ENCODE measurements at places on chromosomes 7 and 10.

DNA sequence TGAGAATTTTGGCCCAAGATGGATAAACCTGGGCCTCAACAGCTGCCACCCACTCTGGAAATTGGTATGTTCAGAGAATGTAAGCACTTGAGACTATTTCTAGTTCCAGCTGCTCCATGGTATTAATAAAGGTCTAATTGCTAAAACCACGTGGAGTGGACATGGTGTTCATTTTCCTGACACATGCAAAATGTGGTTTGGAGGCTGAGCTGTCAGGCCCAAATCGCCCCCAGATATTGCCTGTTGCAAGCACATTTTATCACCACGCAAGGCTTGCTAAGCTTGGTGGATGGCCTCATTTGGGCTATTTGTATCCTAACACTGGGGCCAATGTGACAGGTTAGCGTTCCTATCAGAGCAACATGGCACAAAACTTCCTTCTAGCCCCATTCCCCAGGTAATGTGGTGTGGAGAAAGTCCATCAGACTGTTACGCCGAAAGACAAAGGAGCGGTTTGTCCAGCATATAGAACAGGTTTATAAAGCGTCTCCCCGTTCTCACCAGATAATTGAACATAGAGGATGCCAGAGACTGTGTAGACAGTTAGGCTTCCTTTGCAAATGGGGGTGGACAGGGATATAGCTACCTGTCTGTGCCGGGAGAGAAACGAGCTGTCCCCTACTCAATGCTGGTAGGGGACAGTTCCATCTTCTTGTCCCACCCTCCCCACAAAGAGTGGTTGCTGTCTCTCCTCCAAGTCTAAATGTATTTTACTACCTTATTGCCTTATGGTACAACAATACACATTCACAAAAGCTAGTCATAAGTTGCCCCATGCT, 78.0 kb upstream of the ANKRD1 start:
- DNase-seq = no peak

DNA sequence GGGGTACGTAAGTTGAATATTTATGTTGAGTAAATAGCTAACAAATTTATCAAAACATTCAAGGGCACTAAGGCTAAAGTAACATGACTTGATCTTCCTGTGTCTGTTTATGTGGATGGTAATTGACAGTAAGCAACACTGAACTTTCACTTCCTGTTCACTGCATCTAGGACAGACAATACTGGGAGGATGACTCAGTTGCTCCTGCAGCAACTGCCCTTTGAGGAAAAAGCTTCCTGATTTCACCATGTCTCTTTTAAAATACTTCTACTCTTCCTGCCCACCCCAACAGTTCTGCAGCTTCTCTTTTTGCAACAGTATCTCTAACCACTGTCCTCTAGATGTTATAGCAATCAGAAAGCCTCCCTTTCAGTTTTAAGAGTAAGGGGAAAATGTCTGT, 76.6 kb upstream of the HGF start:
- no peak for DNase-seq

GRCh38 chr10:71058308-71058707, 154.1 kb upstream of the UNC5B start:
- no peak for DNase-seq

- no peak for DNase-seq
Measured at GRCh38 chr10:13187135-13187534, 25.8 kb downstream of the MCM10 start.

DNA sequence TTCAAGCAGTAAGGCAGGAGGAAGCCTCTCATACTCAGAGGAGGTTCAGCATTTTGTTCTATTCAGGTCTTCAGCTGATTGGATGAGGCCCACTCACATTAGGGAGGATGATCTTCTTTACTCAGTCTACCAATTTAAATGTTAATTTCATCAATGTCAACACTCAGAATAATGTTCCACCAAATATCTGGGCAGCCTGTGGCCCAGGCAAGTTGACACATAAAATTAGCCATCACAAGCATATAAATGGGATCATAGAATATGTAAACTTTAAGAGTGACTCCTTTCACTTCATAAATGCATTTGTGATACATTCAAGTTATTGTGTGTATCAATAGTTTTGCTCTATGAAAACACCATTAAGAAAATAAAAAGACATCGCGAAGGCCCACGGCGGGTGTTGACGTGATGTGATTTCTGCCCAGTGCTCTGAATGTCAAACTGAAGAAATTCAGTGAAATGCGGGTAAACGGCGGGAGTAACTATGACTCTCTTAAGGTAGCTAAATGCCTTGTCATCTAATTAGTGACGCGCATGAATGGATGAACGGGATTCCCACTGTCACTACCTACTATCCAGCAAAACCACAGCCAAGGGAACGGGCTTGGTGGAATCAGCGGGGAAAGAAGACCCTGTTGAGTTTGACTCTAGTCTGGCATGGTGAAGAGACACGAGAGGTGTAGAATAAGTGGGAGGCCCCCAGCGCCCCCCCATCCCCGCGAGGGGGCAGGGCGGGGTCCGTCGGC, 536.1 kb upstream of the AUTS2 start:
- DNase-seq = no peak

DNA sequence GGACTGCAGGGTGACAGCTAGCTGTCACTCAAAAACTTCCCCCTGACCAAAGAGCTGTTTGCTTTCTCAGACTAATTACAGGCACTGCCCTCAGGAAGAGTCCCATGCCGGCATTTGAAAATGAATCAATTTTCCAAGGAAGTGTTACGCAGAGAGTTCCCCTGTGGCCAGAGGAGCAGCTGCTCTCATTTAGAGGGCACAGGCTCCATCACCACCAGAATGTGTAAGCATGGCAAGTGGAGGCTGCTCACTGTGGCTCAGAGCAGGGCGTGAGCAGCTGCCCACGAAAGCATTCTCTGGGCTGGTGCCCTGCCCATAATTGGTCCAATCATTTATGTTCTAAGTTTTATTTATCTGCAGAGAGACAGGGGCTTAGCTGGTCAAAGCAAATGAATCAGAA, 202.2 kb downstream of the RAMP3 start:
- DNase-seq = no peak

- no peak for DNase-seq
Measured at GRCh38 chr7:44698046-44698580, 50.5 kb upstream of the ZMIZ2 start.

DNA sequence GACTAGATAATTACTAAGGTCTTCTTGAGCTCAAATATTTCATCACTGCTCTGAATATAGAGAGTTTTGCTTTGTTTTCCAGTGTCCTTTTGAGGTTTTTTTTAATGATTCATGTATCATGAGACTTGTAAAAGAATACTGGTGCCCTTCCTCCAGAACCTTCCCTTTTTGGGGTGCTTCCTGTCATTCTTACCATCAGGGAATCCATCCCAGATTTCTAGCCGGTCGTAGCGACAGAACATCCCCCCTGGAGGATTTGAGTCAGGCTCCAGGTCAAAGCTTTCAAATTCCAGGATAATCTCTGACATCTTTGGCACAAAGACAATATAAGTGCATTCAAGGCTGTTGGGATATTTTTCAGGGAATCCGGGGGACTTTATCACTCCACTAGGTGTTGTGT, 71.0 kb downstream of the NRP1 start:
- DNase-seq = no peak

- no peak for DNase-seq
Measured at GRCh38 chr7:21960922-21961321, 15.2 kb upstream of the CDCA7L start.

GRCh38 chr7:123485187-123485586, 49.2 kb downstream of the IQUB start:
- DNase-seq = no peak

DNA sequence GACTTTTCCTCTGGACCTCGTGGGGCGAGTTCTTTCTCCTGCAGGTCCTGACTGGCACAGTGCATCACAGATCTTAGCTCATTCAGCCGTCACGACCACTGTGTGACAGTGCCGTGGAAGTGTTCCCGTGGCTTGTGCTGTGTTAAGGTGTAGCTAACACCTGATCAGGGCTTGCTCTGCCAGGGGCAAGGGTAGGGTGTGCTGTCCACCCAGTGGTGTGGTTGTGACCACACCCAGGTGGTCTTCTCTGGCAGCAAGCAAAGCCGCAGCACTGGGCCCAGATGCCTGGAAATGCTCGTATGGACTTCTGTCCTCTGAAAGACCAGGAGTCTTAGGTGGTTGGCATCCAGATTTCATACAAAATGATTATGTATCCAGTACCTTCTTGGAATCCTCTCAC, 86.2 kb downstream of the GLRX3 start:
- DNase-seq = no peak

GRCh38 chr10:34985823-34986222, 104.3 kb downstream of the CUL2 start:
- DNase-seq = no peak

- DNase-seq = no peak
Measured at GRCh38 chr10:48623607-48624132, 18.8 kb upstream of the ARHGAP22 start.

DNA sequence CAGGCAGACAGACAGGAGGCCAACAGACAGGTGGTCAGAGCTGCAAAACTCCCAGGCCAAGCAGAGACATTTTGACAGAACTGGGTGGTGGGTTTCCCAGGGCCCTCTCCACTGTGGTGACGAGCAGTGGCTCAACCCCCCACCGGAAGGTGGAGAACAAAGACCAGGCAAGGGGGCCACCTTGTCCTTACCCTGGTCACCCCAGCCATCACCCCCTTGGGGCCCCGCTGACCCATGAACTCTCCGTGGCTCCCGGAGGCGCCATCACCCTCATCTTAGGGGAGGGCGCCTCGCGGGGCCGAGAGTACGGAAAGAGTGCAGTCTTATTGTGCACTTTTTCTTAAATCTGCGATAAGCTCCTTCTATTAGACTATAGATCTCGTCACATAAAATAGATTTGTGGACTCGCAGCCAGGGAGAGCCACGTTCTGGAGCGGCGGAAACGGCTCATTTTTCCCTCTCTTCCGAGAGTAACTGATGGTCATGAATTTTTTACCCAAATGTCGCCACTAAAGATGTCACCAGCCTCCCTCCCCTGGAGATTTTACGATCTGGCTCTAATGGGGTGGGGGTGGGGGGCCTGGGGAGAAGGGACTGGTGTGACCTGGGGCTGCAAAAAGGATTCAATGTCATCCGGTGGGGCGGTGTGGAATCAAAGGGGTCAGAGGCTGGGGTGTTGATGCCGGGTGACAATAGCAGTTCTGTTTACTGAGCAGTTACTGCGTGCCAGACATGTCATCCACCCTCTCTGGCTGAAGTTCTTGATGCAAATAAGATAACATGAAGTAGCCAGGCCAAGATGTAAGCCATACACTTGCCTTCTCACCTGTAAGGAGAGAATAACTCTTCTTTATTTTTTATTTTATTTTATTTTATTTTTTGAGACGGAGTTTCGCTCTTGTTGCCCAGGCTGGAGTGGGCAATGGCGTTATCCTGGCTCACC, 71.1 kb upstream of the MYL10 start:
- no peak for DNase-seq

DNA sequence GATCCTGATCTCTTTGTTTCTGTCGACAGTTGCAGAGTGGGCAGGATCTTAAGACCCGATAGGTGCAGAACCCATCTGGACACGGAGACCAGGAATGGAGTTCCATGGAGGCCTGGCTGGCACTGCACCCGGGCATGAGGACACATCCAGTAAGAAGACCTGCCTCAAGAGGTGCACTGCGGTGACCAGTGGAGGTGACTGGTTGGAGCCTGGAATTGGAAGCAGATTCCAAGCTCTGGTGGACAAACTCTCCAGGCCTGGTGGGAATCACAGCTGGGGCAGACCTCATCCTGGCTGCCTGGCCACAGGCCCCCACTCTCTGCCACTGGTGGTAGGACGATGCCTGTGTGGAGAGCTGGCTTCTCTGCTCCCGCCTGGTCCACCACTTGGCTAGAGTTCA, 31.0 kb downstream of the ZNF775 start:
- no peak for DNase-seq

GRCh38 chr10:96638696-96639095, 51.9 kb upstream of the TM9SF3 start:
- no peak for DNase-seq

DNA sequence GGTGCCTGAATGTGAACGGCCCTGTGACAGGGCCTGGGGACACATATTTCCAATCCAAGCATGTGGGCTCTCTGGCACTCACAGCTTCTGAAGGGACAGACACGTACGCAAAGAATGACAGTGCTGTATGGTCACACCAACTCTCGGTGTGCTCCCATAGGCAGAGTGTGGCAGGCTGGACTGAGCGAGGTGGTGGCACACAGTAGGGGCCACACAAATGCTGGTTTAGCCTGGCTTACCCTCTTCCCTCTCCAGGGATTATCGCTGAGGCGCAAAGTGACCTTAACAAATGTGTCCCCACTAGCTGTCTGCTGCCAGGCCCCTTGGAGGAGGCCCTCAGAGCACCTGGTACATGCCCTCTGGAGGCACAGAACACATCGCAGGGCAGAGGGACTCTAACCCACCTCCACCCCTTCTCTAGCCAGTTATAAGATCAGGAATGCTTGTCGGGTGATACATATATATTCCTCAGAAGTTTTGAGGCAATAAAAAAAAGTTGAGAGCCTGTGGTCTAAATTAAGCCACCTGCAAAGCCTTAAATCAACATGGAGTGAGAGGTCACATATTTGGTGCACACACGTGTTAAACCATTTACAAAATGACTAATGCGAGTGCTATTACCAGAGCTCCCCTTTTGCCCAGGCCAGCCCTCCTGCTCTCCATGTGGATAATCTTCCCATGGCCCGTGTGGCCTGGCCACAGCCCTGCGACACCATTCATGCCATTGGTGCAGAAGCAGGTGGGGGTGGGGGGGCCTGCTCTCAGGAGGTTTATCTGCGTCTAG, 262.8 kb upstream of the GRB10 start:
- DNase-seq = no peak

GRCh38 chr10:15344876-15345285, 26.2 kb downstream of the FAM171A1 start:
- no peak for DNase-seq

DNA sequence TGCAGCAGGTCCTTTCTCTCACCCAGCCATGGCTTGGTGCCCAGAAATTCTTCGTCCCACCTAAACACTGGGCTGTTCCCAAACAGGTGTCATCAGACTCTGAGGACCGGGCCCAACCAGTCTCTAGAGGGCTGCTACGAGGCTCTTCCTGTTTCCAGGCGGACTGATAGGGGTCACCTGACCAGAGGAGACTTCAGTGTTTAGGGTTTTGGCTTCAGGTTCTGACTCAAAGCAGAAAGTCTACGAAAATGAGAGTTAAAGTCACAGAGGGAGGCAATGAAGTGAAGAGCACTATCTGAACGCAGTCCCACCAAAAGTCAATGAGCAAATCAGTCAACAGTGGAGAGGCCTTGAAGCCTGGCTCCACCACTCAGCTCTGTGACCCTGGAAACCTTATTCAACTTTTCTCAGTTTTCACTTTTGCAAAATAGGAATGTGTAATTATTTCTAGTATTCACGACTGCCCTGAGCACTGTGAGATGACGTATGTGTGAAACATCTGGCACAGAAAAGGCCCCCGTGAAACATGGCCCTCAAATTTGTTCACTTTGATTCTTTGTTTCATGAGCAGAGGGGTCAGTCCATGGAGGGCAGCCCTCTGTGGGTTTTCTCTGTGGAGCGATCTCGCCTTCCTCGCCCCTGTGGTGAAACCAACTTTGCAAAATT, 189.9 kb upstream of the PDE1C start:
- no peak for DNase-seq

DNA sequence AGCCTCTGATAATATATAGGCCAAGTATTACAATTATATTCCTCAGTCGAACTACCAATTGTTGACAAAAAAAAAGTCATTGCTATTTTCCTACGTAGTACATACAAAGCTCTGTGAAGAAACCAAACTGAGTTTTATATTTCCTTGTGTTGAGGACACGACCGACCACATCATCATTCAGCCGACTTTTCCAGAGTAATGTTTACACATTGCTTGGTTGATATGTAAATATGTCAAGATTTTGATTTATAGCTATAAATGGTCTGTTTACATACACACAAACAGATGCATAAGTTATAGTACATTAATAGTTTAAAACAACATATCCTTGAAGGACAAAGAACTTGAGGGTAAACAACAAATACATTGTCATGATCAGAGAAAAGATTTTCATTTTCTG, 121.5 kb downstream of the CRPPA start:
- DNase-seq = no peak

Measured in activated CD8-positive, alpha-beta memory T cell treated with anti-CD3 and anti-CD28 coated beads for 1 hour (primary cell).